Vein endothelial cell (primary cell): ENCODE measurements at places on chromosomes 2 and 18. TPM values are rescaled to one million over a fixed set of nuclear protein-coding genes. Genes with fewer than 3 reads are reported as not detected.

CKAP2L gene
- 6.2 and 12.2 TPM in 2 replicates for total RNA-seq

LRPPRC gene
- 69.9 and 89.5 TPM in 2 replicates for total RNA-seq

KLHL14 gene
- under 0.01 and 0.38 TPM in 2 replicates for total RNA-seq

FZD7 gene
- 0.29 and 0.33 TPM in 2 replicates for total RNA-seq

UBE2E3 gene
- total RNA-seq: 58.5 and 93.6 TPM in 2 replicates

LRATD1 gene
- 6.2 and 8.7 TPM in 2 replicates for total RNA-seq

DSG1 gene
- not detected in 2 replicates for total RNA-seq

RAX gene
- total RNA-seq: not detected in 2 replicates

ITGB6 gene
- total RNA-seq: under 0.01 and 0.10 TPM in 2 replicates

MYOM1 gene
- under 0.01 and 0.10 TPM in 2 replicates for total RNA-seq

RNU2-63P gene
- not detected in 2 replicates for total RNA-seq

SLC5A7 gene
- total RNA-seq: not detected in 2 replicates

MYO7B gene
- total RNA-seq: under 0.01 and 0.10 TPM in 2 replicates

C18orf54 gene
- 3.9 and 7.0 TPM in 2 replicates for total RNA-seq

FSHR gene
- total RNA-seq: not detected in 2 replicates

BIN1 gene
- total RNA-seq: 37.5 and 49.6 TPM in 2 replicates

APLF gene
- total RNA-seq: 4.2 and 5.6 TPM in 2 replicates

OTOF gene
- total RNA-seq: 1.4 and 2.3 TPM in 2 replicates

HOXD4 gene
- 7.8 and 9.4 TPM in 2 replicates for total RNA-seq

UGT1A3 gene
- total RNA-seq: not detected in 2 replicates

C2orf49 gene
- 13.4 and 14.7 TPM in 2 replicates for total RNA-seq

NFATC1 gene
- 9.8 and 10.2 TPM in 2 replicates for total RNA-seq

GALNT3 gene
- total RNA-seq: 0.19 and 0.33 TPM in 2 replicates

CCDC150 gene
- total RNA-seq: 6.2 and 10.3 TPM in 2 replicates

CCDC141 gene
- under 0.01 and 0.10 TPM in 2 replicates for total RNA-seq

HSPD1 gene
- total RNA-seq: 148 and 205 TPM in 2 replicates

IL37 gene
- total RNA-seq: 0.19 TPM in 1 of 2 replicates, not detected in the other

STK16 gene
- 21.9 and 31.5 TPM in 2 replicates for total RNA-seq

EPAS1 gene
- 392 and 427 TPM in 2 replicates for total RNA-seq

CFC1 gene
- not detected in 2 replicates for total RNA-seq

KLHL41 gene
- 0.19 TPM in 1 of 2 replicates, not detected in the other for total RNA-seq

ZNF521 gene
- 223 and 324 TPM in 2 replicates for total RNA-seq

GALNT14 gene
- 0.57 TPM in 1 of 2 replicates, not detected in the other for total RNA-seq

NR4A2 gene
- under 0.01 and 0.10 TPM in 2 replicates for total RNA-seq

HK2 gene
- total RNA-seq: 8.4 and 9.5 TPM in 2 replicates

PDE1A gene
- total RNA-seq: 1.7 and 4.9 TPM in 2 replicates

TSPYL6 gene
- total RNA-seq: 0.10 TPM in 1 of 2 replicates, not detected in the other

RND3 gene
- total RNA-seq: 69.8 and 83.6 TPM in 2 replicates

C2orf66 gene
- under 0.01 and 0.38 TPM in 2 replicates for total RNA-seq

MDH1B gene
- total RNA-seq: 0.33 and 0.57 TPM in 2 replicates

C2orf15 gene
- 0.33 TPM in 1 of 2 replicates, not detected in the other for total RNA-seq

TUBB8B gene
- not detected in 2 replicates for total RNA-seq

CYS1 gene
- total RNA-seq: 0.33 TPM in 1 of 2 replicates, not detected in the other

MREG gene
- total RNA-seq: 3.3 and 7.2 TPM in 2 replicates

ZNF142 gene
- 22.4 and 25.5 TPM in 2 replicates for total RNA-seq

RESP18 gene
- not detected in 2 replicates for total RNA-seq

DNER gene
- total RNA-seq: 0.33 and 0.67 TPM in 2 replicates

CHRNG gene
- total RNA-seq: not detected in 2 replicates

PROC gene
- not detected in 2 replicates for total RNA-seq

ASAP2 gene
- total RNA-seq: 68.0 and 72.8 TPM in 2 replicates

DES gene
- total RNA-seq: under 0.01 TPM in 1 of 2 replicates, not detected in the other

FBXO36 gene
- 2.4 and 2.6 TPM in 2 replicates for total RNA-seq

NBEAL1 gene
- total RNA-seq: 24.5 and 32.7 TPM in 2 replicates

C2orf81 gene
- total RNA-seq: 0.19 TPM in 1 of 2 replicates, not detected in the other

MAP3K19 gene
- not detected in 2 replicates for total RNA-seq
